Chondrocyte (in vitro differentiated cells): ENCODE measurements at places on chromosomes 12 and 14. TPM values are rescaled to one million over a fixed set of nuclear protein-coding genes. Genes with fewer than 3 reads are reported as not detected.

DNA sequence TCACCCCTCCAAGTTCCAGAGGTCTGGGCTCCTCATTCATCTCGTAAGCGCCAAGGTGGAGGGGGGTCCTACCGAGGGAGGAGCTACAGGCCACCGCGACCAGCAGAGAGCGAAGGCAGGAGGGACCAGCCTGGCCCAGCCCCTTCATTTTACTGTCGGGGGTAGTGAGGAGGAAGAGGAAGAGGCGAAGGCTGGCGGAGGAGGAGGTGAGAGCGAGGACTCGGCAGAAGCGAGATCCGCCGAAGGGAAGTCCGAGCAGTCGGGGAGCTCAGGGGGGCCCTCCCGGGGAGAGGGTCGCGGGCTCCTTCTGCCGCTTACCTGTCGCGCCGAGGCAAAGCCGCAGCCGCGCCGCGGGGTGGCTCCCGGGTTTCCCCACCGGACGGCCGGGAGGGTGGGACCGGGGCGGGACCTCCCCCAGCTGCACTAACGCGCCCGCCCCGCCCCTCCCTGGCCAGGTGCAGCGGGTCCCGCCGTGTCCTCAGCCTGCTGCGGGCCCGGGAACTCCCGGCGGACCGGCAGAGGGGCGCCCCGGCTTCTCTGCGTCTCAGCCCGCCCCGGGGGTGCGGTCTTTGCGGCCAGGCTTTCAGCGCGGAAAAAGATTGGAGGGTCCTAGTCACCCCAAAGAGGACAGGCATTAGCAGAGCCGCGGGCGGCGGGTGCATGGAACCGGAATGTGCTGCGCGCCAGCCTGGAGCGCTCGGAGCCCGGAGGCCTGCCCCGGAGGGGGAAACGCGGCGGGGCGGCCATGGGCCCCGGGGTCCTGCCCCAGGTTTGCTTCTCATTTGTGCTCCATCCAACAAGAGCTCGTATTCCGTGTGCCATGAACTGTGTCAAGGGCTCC lies at the start of gene GALNT6:
Gene GALNT6 (minus strand): TSS at position 124 of the 841 bp plus-strand sequence. CDS start 11,625 bp downstream, outside the sequence.
- DNase-seq = no peak

DNA sequence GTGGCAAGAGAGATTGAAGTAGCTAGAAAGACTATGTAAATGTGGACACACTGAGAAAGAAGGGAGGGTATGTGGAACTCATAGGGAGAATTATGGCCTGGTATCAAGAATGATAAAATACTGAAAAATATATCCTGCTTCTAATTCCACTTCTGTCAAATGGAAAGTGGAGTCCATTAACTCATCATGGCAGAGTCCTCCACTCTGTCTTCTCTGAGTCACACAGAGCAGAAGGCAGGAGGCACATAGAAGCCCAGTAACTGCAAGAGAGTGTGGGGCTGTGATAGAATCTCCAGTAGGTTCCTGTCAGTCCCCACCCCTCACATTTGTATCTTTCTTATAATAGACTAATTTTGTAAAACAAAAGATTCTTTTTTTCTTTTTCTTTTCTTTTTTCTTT lies 223.7 kb downstream of the AKAP6 start:
- DNase-seq = no peak

The APOLD1 gene
- 4.2 to 8.1 TPM (median 7.1 TPM) in 3 replicates for total RNA-seq

- no peak for DNase-seq
Measured at GRCh38 chr14:21721504-21721903, 47.9 kb upstream of the OR4E1 start.
